Stimulated activated CD4-positive, alpha-beta T cell treated with anti-CD3 and anti-CD28 coated beads, Interleukin-2, amount 100 ng/mL, for 24 hours (primary cell): ENCODE measurements at places on chromosomes 16 and 17.
A peak's percentile ranks its signal among the peaks of the same experiment; 100 is the strongest.

GRCh38 chr16:66152823-66153393, 213.6 kb upstream of the CDH5 start:
- no peak for DNase-seq

DNA sequence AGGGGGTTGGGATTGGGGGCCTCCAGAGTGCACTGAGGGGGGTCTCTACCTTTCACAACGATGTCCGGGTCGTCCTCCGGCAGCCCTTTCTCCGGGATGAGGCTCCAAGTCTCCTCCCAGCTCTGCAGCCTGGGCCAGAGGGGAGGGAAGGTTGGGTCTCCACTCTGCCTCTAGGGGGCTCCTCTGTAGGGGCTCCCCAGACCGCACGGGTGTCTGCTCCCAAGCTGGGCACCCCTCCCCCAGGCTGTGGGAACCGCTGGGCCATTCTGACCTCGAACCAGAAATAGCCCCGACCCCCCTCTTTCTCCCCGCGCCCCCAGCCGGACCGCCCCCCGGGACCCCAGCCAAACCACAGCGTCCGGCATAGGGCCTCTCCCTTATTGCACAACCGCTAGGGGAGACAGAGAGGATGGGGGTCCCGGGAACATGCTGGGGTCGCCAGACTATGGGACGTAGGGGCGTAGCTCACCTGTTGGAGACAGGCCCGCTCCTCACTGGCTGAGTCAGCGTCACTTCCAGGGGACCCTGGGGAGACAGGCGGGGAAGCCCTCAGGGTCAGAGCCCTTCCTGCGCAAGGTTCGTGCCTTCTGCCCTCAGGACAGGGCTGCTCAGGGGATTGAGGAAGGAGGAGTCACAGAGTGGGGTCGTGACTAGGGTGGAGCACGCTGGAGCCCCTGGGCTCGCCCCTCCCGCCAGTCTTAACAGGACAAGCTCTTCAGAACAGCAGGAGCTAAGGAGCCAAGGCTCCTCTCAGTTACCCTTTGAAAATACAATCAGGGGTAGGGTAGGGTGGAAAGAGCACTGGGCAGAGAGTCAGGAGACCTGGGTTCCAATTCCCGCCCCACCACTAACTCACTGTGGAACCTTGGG, 2.7 kb downstream of the PLEKHH3 start:
- no peak for DNase-seq

DNA sequence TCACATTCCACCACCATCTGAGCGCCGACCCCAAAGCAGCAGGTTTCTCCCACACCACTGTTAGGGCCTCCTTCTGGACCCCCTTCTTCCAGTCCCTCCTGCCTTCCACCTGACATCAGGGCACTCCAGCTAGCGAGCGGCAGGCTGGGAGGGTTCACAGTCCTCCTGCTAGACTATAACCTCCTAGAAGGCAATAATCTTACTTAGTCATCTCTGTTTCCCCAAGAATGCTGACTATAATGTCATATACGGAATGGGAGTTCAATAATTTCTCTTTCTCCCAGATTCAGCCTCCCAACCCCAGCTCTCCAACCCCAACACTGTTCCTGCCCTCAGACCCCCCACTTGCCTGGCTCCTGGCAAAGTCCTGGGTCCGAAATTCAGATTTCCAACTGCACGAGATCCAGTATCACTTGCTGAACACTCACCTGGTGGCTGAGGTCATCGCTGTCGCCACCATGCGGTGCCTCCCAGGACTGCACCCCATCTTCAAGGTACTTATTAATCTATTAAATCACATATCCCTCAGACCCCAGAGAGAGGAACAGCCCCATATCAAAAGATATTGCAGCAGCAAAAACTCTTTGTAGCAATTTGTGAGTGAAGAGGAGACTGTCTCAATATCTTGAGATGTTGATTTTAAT, 5.6 kb downstream of the ALOX12 start:
- peak; percentile 51 for DNase-seq

DNA sequence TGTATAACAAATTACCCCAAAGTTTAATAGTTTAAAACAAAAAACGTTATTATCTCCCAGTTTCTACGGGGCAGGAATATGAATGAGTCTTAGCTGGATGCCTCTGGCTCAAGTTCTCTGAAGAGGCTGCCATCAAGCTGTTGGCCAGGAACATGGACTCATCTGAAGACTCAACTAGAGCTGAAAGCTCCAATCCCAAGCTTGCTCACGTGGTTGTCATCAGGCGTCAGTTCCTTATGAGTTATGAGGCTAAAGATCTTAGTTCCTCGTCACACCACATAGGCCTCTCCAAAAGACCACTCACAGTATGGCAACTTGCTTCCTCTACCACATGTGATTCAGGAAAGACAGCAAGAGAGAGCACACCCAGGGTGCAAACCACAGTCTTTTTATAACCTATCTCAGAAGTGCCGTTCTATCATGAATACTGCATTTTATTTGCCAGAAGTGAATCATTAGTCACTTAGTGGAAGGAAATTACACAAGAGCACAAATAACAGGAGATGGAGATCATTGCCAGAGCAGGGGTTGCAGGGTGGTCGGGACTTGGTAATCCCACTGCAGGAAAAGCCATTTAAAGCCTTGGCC, 48.7 kb upstream of the NLK start:
- no peak for DNase-seq

- DNase-seq, result no peak
Measured at GRCh38 chr17:1137465-1137894, 42.3 kb downstream of the ABR start.

DNA sequence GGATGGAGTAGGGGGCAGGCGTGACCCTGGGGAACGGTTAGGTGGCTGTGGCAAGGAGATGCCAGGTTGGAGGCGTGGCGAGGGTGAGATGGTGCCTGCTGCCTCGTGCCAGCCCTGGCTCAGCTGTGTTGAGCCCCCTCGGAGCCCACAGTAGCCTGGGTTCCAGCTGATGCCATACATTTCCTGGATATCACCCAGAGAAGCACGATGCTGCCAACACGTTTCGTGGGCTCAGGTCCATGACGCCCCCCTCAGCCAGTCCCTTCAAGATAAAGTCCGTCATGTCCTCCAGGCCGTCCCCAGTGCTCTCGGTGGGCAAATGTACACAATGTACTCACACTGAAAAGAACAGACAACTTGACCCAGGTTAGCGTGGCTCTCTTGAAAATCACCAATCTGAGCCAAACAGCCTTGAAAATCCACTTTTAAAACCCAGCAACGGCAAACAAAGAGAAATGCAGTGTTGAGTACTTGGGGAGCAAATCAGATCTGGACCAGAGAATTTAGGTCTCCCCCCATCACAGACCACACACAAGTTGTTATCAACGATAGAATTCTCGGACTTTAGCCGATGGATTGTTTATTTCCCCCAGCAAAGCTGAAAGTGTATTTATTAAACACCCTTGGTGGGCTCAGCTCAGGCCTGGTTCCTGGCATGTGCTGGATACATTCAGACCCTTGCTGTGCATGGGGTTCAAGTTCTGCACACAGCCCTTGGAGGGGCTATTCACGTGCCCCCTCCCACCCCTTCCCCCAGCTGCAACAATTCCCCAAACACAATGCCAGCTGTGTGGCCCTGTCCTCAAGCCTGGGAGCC, 102.8 kb upstream of the PLCG2 start:
- DNase-seq, result no peak

DNA sequence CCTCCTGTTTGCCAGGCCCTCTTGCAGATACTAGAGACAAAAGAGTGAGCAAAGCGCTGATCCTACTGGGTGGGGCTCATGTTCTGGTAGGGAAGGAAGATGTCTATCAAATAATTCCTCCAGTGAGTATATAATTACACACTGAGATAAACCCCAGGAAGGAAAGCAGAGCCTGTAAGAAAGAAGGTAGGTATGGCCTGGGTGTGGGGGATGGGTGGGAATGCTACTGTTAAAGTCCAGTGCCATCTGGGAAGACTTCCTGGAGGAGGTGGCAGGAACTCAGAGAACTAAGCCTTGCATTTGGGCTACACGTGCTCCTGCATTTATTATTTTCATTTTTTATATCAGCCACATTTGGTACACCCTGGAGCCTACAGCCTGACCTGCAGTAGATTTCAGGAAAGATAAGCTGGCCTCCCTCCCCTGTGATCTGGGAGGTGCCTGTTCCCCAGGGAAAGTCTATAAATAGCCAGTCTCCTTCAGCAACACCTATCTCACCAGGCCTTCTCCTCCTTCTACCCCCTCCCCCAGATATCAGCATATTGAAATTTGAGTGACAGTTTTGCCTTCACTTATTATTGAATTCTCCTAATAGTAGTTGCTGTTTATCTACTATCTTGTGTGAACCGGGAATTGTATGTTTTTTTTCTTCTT, 11.5 kb downstream of the ATP2C2 start:
- no peak for DNase-seq

DNA sequence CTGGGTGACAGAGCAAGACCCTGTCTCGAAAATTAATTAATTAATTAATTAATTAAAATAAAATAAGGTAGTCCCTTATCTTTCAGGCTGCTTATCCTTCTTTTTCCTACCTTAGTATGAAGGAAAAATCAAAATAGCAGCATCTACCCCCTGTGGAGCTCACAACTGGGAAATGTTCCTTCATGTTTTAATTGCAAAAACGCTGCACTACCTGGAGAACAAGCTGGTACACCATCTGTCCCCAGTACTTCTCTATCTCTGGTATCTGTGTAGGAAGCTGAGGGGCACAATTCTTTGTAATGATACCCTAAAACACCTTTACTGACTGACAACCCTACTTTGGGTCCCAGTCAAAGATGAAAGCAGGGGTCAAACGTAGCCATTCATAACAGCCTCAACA, 55.1 kb upstream of the MNT start:
- DNase-seq, result no peak
